ENCODE measurements at places on chromosomes 3 and 15. TPM values are rescaled to one million over a fixed set of nuclear protein-coding genes. Genes with fewer than 3 reads are reported as not detected.

DNA sequence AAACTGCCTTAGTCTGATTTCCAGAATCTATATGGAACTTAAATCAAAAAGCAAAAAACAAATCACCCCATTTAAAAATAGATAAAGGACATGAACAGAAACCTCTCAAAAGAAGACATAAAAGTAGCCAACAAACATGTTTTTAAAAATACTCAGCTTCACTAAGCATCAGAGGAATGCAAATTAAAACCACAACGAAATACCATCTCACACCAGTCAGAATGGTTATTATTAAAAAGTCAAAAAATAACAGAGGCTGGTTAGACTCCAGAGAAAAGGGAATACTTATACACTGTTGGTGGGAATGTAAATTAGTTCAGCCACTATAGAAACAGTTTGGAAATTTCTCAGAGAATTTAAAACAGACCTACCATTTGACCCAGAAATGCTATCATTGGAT is 367.9 kb downstream of the ZIC4 start:
- no peak for DNase-seq

LSAMP gene
- not detected for total RNA-seq

- peak; percentile 60 for DNase-seq
These were observed 8.6 kb downstream of the PODXL2 start for GRCh38 chr3:127637546-127637945.

DNA sequence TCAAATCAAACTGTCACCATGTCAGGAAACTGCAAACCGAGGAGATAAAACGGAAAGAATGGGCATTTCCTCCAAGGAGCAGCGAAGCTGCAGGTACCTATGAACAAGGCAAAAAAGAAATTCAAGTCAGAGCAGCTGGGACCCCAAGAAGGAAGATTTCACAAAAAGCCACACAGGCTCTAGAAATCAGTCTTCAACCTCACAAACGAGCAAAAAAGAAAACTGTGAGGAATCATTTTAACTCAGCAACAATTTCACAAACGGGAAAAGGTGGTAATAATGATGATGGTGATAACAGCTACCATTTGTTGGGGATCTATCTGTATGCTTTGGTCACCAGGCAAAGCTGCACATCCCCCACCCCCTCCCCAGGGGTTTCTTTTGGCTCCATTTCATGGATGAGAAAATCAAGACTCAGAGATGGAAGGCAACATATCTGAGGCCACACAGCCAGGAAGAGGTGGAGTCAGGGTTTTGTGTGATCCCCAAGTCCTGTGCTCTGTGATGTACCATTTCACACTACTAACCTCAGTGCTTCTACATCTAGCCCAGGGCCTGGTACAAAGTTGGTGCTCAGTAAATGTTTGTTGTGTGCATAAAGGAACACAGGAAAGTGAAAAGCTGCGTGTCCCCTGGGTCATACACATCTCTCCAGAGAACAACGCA is 109.9 kb downstream of the IQSEC1 start:
- peak; percentile 21 for DNase-seq

- DNase-seq = no peak
These were observed 252.9 kb downstream of the SHQ1 start for GRCh38 chr3:72595376-72595775.

DNA sequence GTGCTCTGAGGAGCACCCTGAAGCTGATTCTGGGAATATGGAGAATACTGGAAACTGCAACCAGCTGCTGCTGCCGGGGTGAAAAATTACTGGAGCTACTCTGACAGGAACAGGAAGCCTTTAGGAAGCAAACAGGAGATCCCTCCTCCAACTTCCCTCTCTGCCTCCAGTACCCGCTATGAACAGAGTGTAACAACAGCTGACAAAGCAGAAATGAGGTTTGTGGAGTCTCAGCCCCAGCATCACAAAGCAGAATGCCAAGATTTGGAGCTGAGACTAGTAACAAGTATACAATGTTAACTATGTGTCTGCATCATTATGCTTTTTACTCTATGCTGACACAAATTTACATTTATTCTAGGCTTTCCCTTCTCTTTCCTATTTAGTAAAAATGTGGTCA is 22.7 kb upstream of the PIAS1 start:
- DNase-seq = no peak

Measured in activated CD8-positive, alpha-beta T cell treated with anti-CD3 and anti-CD28 coated beads for 36 hours (primary cell).